CD4-positive, alpha-beta T cell treated with Interleukin-4 for 1 hour (primary cell): ENCODE measurements at places on chromosomes 13 and 19.

- DNase-seq, result no peak
These were observed 15.8 kb downstream of the TLE2 start for GRCh38 chr19:3013263-3013725.

- DNase-seq, result no peak
These were observed 115.5 kb downstream of the GGACT start for GRCh38 chr13:100473087-100473486.

DNA sequence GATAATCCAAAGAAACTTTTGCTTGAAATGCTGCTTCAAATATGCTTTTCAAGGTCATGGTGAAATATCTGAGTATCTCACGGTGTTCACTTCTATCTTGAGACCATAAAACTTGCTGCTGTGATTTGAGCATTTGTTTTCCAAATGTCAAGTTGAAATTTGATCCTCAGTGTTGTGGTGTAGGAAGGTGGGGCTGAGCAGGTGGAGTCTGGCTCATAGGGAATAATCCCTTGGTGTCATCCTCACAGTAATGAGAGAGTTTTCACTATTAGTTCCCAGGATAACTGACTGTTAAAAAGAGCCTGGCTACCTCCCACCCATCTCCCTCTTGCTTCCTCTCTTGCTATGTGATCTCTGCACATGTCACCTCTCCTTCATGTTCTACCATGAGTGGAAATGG, 858.0 kb upstream of the SLITRK5 start:
- DNase-seq, result no peak

DNA sequence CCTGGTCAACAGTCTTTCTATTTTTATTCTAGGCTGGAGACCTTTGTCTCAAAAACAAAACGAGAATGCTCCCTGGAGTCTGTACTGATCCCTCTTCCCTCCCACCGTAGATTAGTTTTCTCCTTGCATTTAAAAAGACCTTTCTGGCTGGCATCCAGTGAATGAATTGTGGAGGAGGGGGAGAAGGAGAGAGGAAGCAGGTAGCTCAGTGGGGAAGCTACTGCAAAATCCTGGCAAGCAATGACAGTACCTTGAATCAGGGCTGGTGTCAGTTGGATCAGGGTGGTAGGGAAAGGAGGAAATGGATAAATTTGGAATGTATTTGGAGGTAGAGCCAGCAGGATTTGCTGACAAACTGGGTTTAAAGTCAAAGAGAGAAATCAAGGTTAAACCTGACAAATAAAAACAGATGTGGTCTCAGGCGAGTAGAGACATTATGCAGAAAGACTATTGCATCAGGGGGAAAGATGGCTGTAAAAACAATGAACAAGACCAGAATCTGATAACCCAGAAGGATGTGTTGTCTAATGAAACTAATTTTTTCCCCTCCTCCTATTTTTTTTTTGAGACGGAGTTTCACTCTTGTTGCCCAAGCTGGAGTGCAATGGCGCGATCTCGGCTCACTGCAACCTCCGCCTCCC, 3.5 kb upstream of the CYP2S1 start:
- no peak for DNase-seq

- DNase-seq, result no peak
These were observed 34.7 kb downstream of the TSSK6 start for GRCh38 chr19:19480688-19481087.

- DNase-seq, result no peak
These were observed 23.6 kb upstream of the LRCH1 start for GRCh38 chr13:46529216-46529919.

DNA sequence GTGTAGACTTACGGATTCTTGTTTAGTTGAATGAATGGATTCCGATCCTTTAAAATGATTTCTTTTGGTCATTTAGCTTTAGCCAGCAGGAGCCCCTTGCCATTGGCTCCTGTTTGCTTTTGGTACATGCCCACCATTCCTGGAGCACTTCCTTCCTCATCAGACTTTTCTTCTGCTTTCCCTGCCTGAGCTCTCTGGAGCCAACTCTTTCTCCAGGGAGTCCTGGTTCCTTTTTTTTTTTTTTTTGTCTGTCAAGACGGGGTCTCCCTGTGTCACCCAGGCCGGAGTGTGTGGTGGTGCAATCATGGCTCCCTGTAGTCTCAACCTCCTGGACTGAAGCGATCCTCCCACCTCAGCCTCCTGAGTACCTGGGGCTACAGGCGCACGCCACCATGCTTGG, 37.8 kb downstream of the SMARCA4 start:
- DNase-seq, result no peak

DNA sequence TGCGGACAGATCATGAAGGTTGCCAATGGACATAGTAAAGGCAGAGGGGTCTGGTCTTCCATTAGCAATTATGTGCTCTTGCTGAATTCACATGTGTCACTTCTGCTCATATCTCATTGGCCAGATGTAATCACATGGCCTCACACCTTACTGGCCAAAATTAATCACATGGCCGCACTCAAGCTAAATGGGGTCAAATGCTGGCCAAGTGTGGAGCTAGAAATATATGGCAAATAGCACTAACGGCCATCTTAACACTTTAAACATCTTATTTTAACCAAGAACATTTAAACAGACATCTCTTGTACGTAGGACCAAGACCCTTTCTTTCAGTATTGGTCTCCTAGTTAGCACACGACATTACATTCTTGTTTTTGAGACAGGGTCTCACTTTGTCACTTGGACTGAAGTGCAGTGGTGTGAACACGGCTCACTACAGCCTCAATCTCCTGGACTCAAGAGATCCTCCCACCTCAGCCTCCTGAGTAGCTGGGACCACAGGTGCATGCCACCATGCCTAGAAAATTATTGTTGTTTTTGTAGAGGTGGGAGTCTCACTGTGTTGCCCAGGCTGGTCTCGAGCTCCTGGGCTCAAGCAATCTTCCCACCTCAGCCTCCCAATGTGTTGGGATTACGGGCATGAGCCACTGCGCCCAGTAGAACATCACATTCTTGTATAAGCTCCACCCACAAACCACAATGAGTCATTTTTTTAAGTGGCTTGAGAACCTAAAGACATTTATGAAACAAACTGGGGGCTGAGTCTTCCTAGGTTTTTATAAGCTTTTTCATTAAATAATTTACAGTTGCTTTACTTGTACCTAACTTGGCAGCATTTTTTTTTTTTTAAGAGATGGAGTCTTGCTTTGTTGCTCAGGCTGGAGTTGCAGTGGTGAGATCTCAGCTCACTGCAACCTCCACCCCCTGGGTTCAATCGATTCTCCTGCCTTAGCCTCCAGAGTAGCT, 2.9 kb upstream of the PTOV1 start:
- no peak for DNase-seq

DNA sequence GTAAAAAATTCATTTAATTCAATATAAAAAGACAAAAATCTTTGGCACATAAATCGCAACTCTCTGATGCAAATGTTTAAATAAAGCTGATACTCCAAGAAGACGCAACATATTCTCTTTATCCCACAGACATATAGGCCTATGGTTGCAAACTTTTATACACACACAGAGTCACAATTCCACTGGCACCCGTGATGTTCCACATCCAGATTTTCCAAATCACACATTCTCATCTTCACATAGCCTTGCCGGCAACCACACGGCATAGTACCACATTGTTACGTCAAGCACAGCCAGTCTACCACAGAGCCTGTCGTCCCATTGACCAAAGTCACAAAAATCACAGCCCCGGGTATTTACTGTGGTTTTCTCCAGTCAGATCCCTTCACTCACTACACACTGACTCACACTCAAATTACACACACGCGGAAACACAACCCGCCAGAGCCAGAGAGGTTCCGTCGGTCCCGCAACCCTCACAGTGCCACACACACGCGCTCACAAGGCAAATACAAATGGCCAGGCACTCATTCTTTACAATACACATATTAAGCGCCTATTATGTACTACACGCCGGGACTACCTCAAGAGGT, 546 bp upstream of the ZNF546 start:
- no peak for DNase-seq

- DNase-seq, result no peak
These were observed 1374.8 kb downstream of the PCDH9 start for GRCh38 chr13:65855242-65855805.

- DNase-seq, result no peak
These were observed 212.8 kb downstream of the FGF9 start for GRCh38 chr13:21883713-21884112.

DNA sequence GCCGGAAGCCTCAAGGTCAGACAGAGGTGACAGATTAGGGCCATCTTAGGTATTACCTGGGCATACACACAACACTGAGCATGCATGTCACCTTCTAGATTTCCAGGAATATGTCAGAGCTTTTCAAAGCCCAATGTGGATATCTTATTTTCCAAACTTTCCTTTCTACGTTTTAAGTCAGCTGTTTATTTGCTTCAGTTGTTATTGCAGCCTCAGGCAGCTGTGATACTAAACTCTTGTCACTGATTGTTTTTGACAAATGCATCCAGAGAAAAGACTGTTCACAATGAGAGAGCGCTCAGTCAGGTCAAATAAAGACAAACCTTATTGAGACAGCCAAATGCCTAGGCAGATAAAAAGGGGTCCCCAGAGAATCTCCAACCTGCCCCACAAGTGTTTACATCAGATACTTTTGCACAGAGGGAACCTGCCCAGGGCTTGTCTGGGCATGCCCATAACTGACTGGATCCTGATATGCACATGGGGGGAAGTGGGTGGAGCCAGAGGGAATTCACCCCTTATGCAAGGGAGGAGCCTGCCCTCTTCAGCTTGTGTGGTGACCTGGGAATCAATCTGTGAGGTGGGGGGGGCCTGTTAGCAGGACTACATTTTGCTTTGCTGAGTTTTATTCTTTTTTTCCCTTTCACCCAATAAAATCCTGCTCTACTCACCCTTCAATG, 28.5 kb downstream of the MED4 start:
- peak; percentile 10 for DNase-seq

DNA sequence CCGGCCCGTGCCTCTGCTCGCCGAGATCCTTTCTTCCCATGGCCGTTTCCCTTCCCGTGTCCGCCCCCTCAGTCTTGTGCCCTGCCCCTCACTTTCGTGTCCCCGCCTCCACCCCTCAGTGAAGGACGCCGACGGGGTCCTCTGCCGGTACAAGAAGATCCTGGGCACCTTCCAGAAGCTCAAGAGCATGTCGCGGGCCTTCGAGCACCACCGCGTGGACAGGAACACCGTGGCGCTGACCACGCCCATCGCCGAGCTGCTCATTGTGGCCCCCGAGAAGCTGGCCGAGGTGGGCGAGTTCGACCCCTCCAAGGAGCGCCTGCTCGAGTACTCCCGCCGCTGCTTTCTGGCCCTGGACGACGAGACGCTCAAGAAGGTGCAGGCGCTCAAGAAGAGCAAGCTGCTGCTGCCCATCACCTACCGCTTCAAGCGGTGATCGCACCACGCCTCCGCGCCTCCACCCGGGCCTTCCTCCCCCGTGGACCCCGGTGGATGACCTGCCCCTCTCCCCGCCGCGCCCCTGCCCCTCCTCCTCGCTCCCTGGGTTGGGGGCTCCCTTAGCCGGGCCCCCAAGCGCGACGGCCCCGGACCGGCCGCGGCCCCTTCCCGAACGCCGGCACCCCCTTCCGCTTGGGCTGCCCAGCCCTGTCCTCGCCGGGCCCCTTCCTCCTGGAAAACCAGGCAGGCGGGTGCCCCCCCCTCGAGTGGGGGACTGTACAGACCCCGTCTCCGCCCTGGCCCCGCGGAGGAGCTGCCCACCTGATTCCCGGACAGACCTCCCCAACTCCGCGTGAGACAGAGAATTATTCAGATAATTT, 2.3 kb upstream of the U2AF2 start:
- no peak for DNase-seq

- no peak for DNase-seq
These were observed 310.8 kb upstream of the KLF12 start for GRCh38 chr13:74444864-74445479.

DNA sequence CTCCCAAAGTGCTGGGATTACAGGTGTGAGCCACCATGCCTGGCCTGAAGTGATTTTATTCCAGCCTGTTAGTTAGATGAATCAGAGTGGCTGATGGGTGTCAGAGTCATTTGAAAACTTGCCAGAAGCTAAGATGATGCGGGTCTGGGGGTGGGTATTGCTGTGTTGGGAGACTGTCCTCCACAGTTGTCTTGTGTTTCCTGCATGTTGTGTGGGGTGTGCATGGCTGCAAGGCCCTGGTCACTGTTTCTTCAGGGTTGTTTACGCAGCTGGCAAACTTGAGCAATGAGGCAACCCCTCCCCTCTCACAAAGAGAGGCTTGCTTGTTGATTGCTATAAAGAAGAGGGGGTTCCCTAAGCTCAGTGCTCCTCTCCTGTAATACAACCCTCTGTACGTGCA, 71.8 kb downstream of the TRPM4 start:
- no peak for DNase-seq

DNA sequence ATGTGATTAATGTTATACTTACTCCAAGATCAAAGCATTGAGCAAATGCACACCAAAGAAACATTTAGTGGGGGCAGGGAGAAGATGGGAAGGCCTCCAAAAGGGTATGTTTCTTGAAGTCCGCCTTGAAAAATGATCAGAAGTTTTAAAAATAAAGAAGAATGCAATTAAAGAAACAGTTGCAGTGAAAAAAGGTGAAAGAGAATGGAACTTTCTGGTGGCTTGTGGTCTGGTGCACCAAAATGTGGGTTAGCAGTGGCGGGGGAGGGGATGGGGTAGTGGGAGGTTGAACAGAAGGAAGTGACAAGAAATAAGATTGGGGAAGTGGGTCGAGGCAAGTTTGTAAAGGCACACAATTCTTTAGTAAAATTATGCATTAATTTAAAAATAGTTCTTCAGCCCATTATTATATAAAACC, 2.5 kb downstream of the LCP1 start:
- DNase-seq, result peak; percentile 80

DNA sequence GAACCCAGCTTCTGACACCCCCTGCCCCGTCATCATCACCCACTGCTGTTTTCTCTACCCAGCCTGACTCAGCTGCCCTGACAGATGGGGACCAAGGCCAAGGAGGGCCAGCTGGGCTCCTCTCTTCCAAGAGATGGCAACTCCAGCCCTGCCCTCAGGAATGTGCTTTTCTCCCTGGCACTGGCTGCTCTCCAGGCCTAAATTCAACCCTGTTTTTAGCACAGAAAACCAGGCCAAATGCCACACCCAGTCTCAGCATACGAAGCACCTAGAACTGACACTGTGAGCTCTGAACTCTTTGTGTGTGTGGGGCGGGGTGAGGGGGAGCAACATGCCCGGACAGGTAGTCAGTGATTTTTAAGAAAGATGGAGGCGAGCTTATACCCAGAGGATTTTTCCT, 23.4 kb upstream of the IGFL1 start:
- DNase-seq, result no peak
